COR-L47 (cell line): ENCODE measurements at places on chromosomes 6 and 20.

DNA sequence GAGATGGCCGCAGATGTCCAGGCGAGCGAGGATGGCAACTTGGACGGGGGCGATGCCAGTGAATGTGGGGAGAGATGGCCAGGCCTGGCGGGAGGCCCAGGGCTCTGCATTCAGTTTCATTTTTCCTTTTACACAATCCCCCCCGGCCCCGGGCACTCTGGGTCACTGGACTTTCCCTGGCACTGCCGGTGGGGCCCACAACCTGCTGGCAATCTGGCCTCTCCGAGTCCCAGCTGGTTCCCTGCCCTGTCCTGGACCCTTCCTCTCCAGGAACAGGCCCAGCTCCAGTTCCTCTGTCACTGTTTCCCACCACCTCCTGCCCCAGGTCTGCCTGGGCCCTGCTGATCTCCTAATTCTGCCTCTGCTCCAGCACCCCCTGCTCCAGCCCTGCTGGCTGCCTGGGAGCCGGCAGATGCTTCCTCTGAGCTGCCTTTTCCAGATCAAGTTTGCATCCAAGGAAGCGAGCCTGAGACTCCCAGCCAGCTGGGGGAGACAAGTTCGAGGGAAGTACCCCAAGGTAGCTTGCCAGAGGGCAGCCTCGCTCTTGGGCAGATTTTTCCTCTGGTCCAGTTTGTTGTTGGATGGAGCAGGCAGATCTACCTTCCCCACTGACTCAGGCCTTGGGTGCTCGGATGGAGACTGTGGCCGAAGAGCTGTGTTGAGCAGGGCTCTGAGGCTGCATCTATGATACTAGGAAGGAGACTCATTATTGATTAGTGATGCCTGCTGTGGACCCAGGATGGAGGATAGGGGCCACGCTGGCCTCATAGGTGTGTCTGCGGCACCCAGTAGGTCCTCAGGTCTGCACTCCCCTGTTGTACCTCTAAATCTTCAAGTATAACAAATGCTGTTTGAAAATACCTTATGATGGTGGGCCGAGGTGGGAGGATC lies 83.2 kb downstream of the CEBPB start:
- no peak for DNase-seq

- no peak for DNase-seq
Observed at GRCh38 chr20:33005132-33005566, 916 bp upstream of the SUN5 start.

GRCh38 chr6:107083047-107083768 lies 32.1 kb downstream of the BEND3 start:
- DNase-seq: no peak

DNA sequence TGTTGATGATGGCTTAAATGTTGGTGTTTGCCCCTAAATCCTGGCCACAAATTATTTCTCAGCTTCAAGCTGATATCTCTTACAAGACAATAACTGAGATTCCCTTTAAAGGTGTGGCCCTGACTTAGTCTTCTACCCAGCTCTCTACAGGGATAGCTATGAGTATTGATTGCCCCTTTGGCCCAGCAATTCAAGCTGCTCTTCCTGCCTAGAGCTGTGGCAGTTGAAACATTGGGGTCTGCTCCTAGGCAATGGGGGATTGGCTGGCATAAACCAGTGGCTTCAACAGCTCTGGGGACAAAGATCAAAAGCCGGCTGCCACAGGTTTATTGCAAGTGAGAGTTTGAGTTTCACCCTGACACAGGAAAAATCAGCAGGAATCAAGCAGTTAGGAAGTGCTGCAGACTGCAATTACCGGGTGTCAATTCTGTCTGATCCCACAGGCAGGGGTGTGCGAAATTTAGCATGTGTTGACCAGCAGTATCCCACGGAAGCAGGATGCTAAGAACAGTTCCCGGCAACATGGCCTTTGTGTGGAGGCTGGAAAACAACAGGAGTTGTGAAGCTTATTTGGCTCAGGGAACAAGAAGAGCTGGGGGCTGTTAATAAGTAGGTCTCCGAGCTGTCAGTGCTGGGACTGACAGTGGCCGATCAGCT lies 66.2 kb upstream of the IYD start:
- no peak for DNase-seq

GRCh38 chr6:52377538-52378221 lies 15.7 kb downstream of the PAQR8 start:
- no peak for DNase-seq

- no peak for DNase-seq
Observed at GRCh38 chr6:131765804-131766135, 42.0 kb upstream of the ENPP1 start.

GRCh38 chr6:33427585-33428223 lies 7.8 kb downstream of the SYNGAP1 start:
- DNase-seq: peak; percentile 18

DNA sequence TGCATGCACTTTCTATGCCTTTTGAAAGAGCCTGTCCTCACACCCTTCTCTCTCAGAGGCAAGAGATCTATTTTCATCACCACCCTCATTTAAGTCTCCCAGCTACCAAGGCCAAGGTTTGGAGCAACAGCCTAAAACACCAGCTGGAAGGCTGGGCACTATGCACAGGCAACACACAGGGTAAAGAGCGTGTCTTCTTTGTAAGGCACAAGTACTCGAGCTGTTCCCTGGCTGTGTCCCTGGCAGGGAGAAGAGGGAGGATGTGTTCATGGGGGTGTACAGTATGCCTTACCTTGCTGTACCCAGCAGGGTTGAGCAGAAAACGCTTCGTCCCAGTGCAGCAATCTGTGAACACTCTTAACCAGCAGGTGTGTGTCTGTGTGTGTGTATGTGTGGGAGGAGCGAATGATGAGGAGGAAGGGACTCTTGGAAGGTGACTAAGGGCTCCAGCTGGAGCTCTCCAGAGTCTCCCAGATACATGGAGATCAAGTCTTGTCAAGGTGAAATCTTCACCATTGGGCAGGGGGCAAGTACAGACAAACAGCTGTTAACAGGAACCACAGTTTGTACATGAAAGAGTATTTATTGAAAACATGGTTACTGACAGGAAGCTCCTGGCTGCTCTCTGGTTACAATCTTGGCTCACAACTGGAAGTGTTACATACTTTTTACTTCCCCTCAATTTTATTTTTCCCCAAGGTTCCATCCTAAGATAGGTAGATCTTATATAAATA lies 40.8 kb downstream of the ELMO2 start:
- no peak for DNase-seq

DNA sequence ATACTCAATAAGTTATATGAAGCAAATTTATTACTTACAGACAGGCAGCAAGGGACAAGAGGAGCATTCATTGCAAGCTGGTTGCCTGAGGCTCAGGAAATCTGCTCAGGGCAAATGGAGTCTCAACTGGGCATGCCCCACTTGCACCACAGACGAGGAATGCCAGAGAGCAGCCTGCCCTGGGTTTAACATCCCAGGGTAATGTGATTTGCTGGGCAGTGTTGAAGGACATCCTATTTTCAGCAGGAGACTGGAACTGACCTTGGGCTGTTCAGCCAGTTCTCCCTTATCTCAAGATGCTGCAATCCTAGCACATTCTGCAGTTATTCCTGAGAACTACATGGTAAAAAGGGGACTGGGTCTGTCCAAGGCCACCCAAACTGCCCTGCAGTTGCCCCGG lies 3.8 kb upstream of the ENTPD6 start:
- no peak for DNase-seq

DNA sequence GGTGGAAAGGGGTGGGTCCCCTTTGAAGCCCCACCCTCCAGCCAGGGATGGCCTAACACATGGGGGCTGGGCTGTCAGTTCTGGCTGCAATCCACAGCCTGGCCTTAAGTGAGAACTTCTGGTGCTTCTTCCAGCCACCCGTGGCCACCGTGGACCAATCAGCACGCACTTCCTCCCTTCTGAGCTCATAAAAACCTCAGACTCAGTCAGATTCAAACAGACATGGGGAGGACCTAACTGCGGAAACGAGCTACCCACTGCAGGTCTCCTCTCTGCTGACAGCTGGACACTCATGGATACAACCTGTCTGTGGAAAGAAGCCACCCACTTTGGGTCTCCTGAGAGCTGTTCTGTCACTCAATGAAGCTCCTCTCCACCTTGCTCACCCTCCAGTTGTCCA lies 20.4 kb upstream of the ZNF391 start:
- no peak for DNase-seq

DNA sequence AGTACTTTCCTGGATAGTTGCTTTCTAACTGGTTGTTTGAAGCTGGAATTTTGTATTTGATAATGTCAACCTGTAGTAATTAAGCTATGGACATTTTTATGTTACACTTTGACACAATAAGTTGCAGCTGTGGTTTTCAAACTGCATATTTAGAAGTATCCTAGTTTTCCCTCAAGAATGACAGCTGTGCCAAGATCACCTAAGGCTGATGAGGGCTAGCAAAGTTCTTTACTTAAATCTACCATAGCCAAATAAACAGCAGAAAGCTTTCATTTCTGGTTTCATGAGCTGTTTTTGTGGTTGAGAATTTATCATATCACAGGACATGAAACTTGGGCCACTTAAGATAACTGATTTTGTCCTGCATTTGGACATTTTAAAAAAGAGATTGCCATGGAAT lies 30.6 kb downstream of the FAM229B start:
- no peak for DNase-seq

DNA sequence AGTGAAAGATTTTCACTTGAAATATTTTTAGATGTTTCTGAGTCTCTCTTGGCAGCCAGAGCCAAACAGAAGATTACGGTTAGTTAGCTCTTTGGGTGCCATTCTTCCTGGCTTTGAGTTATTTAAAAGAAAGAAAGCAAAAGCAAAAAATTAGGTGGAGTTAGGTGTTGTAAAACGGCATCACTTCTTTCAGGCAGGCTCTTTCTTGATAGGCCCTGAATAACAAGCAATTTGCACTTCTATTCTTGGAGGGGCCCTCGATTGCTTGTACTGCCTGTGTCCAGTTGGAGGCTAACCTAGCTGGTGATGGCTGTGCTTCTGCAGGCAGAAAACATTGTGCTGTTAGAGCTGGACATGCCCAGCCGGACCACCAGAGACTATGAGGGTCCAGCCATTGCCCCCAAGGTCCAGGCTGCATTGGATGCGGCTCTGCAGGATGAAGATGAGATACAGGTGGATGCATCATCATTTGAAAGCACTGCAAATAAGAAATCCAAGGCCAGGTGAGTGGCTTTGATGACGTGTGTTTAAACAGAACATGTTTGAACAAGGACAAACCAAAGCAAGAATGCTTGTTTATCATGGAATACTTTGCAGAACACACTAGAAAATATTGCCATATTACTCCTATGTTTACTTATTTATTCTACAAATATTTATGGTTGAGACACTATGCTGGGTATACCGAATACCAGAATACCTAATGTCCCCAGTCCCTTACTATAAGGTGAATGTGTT lies 28.1 kb upstream of the ASXL1 start:
- DNase-seq: no peak

DNA sequence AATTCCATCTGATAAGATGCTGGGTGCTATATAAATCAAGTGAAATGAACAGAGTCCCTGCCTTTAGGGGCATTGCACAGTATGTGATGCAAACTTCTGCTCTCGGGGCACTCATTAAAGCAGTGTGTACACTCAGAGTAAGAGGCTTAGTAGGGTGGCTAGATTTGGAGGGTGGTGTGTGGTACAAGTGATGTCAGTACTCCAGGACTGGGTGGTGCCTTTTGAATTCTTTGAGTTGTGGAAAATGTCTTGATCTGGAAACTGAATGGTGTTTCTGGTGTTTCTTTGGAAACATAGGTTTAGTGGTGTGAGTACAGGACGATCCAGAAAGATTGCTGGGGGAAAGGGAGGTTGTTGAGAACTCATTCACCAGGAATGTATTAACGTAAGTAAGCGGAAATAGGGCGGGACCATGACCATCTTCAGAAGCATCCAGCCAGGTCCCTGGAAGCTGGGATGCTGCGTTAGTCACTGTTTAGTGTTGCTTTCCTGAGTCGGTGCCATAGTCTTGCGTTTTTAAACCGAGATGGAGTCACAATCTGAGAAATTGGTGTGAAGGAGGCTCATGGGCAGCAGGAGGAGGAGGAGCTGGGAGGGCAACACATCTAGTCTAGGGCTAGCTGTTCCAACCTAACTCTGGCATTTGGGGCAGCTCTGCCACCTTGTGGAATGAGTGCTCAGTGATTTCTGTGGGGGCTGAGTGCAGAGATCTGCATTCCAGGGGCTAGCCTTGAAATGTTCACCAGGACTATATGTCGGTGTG lies 70.3 kb downstream of the SCAND1 start:
- peak; percentile 34 for DNase-seq

DNA sequence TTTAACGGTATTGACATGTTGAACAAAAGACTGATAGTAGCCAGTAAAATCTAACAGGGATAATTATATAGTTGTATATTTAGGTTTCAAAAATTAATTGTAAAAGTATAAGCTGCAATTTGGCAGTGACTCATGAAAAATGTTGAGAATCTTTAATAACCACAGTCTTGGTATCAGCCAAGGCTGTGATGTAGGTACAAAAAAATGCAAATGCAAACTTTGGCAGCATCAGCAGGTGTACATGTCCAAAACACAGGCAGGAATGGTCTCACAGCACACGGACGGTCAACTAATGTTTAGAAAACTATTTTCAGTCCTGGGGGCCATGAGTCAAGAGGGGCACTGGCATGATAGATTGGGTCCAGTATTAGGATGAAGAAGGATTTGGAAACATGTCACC lies 58.5 kb upstream of the BEND3 start:
- DNase-seq: no peak

- DNase-seq: no peak
Observed at GRCh38 chr6:24154121-24154520, 28.1 kb downstream of the NRSN1 start.

DNA sequence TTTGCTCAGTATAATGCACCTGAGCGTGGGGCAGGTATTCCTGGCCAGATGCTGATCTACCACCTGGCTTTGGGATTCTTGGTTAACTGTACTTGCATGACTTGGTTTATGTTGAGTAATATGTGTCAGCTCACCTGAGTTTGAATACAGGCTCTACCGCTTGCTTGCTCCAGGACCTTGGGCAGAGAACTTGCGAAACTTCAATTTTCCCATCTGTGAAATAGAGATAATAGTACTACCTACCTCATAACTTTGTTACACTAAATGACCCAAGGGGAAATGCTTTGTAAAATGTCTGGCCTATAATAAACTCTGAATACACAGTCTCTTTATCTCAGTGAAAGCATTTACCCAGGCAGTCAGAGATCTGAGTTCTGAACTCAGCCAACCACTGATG lies 51.8 kb downstream of the SCAND1 start:
- DNase-seq: no peak

GRCh38 chr6:115773741-115774140 lies 286.9 kb downstream of the FRK start:
- DNase-seq: no peak

DNA sequence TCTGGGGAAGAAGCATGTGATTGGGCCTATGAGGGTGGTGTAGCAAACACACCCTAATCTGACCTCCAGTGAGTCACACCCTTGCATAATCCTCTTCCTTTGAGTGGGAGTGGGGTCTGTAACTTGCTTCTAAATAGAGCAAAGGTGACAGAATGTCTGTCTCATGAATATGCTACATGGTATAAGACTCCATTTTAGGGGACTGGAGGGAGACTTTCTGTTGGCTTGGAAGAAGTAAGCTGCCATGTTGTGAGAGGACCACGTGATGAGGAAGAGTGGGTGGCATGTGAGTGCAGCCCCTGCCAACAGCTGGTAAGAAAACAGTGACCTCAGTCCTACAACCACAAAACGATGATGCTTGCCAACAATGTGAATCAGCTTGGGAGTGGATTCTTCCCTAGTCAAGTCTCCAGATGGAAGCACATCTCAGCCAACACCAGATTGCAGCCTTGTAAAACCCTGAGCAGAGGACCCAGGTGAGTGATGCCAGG lies 3.7 kb downstream of the AK9 start:
- no peak for DNase-seq
